ENCODE measurements at places on chromosomes 1 and 21.

DNA sequence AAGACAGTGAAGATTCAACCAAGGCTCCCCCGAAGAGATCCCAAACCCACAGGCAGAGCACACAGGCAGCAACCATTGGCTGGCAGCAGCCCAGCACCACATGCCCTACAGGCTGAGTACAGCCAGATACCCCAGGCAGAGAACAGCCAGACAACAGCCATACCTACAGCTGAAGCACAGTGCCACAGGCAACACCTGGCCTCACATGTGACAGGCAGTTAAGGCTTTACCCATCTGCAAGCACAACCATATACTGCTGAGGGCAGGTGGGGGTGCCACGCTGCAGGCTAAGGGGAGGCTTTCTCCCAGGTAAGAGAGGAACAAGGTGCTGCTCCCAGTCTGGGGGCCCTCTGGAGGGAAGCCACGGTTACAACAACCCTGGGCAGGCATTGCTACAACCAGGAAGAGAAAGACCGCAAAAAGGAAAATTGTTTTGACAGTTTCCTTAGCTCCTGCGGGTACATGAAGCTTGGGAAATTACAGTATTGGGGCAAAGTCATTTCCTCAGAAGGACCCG, 12.3 kb downstream of the CHIT1 start:
- no peak for DNase-seq

- DNase-seq, result no peak
Observed at GRCh38 chr1:37177230-37177864, 143.0 kb upstream of the GRIK3 start.

DNA sequence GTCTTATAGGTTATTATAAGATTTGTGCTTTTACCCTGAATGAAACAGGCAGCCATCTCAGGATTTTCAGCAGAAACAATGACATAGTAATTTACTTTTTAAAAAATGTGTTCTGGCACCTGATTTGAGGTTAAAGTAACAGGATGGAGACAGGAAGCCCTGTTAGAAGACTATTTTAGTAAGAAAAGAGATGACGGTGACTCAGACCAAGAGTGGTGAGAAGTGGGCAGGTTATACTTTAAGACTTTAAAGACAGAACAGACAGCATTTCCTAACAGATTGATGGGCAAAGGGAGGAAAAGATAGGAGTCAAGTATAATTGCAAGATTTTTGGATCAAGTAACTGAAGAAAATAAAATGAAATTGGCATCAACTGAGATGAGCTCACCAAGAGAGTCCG, 436.8 kb upstream of the NR5A2 start:
- DNase-seq, result no peak

GRCh38 chr1:85448358-85448757, 16.6 kb downstream of the DDAH1 start:
- no peak for DNase-seq

GRCh38 chr1:159854693-159855192, 7.7 kb downstream of the VSIG8 start:
- DNase-seq, result no peak

- no peak for DNase-seq
Observed at GRCh38 chr21:36732217-36732616, 33.3 kb downstream of the SIM2 start.
